Activated effector memory CD4-positive, alpha-beta T cell treated with Interleukin-2 at 50 U/mL for 16 hours (primary cell): ENCODE measurements at places on chromosomes 12 and 14.

DNA sequence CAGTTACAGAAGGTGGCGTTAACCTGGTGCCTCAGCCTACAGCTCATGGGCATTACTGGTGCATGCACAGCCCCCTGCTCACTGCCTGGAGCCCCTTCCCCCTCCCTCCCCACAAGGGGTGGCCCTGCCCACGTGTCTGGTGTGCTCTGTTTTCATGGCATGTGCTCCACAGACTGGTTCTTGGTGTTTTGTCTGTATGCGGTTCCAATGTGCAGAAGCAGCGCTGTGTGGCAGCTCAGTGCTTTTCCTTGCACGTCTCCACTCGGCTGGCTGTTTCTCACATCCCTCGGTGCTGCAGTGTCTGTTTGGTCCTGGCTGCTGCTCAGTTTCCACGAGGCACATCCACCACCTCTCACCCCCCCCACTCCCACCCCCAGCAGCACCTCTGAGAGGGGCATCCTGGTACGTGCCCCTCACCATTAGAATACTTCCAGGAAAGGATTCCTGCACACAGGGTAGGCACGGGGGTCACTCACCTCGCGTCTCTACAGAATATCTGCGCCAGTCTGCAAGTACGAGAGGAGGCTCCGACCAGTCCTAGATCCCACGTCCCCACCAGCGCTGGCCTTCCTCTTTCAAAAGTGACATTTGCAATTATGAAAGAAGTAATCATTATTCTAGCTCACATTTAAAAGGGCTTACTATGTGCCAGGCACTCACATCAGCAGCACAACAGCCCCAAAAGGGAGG is 27.1 kb downstream of the DIO3 start:
- DNase-seq = no peak

GRCh38 chr14:100391724-100392123 is 68.6 kb downstream of the SLC25A47 start:
- DNase-seq = no peak

DNA sequence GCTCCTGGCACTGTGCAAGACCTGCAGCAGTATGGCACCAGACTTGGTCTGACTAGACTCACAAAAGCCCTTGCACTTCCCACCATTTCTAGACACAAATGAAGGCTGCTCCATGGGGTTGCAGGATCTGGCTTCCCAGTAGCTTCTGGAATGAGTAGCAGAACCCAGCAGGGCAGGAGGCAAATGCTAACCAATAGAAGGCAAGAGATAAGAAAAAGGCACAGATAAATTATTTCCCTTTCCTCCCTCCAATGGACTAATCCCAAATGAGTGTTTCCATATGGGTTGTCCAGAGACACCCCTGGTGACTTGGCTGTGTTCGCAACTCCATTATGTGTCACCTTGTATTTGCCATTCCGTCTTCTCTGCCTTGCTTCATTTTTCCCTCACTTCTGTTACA is 49.7 kb downstream of the KIF21A start:
- DNase-seq = no peak

- no peak for DNase-seq
Observed at GRCh38 chr12:68539615-68539952, 71.1 kb upstream of the RAP1B start.

GRCh38 chr12:124811633-124812032 is 52.0 kb downstream of the SCARB1 start:
- DNase-seq = no peak
